ENCODE measurements at places on chromosomes 12 and 14.

GRCh38 chr14:95516554-95517181 is at the start of gene SYNE3:
Gene SYNE3, minus strand, starts transcription at chr14:95516650. Its CDS starts 40,829 bp downstream, at chr14:95475821.
- no peak for DNase-seq

- DNase-seq, result no peak
Observed at GRCh38 chr14:96930526-96930925, 133.3 kb downstream of the VRK1 start.

DNA sequence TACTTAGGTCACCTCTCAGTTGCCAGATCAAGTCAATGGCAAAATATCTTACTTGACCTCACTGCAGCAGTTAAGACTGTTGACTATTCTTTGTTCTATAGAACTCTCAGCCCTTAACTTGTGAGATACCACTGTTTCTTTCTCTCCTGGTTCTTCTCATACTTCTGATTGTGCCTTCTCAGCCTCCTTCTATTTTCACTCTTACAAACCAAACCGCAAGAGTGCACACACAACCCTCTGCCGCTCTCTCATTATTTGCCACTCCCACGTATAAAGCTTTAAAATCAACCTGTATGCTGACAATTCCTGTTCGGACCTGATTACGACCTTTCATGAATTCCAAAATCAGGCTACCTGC is 4.5 kb downstream of the E2F7 start:
- no peak for DNase-seq

GRCh38 chr12:67722296-67722695 is 73.8 kb downstream of the DYRK2 start:
- no peak for DNase-seq

GRCh38 chr12:80120994-80121393 is 21.7 kb downstream of the OTOGL start:
- DNase-seq, result no peak

GRCh38 chr12:76720068-76720467 is 43.8 kb upstream of the ZDHHC17 start:
- DNase-seq, result no peak

DNA sequence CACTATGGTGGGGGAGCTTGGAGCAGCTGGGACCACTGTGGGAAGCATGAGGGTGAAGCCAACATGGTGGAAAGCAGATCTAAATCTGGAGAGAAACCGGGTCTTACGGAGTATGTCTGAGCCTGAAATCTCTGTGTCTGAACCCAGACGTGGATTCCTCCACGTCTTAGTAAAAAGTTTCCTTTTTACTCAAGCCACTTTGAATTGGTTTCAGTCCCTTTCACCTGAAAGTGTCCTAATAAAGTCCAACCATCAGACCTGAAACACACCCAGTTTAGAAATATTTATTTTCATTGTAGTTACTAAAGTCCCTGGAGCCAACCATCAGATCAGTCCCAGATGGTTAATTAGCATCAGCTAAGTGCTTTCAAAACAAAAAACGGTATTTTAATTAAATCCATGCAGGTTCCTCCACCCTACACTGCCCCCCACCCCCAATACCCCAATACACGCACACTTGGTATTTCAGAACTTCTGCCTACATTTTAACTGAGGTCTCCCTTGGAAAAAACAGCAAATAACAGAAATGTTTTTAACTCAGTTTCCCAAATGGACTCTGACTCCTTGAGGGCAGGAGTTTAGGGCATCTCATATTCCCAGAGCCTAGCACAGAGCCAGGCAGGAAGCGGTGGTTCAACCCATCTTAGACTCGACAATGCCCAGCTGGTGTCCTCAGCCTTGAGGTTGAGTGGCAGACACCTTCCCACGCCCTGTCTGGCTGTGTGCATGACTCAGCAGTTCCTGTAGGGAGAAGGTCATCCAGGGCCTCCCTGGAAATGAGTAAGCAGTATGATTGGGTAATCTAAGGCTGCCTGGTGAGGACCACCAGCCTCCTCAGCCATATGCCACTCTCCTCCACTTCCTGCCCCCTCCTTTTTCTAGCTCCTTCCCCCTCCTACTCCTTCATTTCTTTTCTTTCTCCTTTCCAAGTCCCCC is 175.8 kb downstream of the TTC8 start:
- DNase-seq, result peak; percentile 95

DNA sequence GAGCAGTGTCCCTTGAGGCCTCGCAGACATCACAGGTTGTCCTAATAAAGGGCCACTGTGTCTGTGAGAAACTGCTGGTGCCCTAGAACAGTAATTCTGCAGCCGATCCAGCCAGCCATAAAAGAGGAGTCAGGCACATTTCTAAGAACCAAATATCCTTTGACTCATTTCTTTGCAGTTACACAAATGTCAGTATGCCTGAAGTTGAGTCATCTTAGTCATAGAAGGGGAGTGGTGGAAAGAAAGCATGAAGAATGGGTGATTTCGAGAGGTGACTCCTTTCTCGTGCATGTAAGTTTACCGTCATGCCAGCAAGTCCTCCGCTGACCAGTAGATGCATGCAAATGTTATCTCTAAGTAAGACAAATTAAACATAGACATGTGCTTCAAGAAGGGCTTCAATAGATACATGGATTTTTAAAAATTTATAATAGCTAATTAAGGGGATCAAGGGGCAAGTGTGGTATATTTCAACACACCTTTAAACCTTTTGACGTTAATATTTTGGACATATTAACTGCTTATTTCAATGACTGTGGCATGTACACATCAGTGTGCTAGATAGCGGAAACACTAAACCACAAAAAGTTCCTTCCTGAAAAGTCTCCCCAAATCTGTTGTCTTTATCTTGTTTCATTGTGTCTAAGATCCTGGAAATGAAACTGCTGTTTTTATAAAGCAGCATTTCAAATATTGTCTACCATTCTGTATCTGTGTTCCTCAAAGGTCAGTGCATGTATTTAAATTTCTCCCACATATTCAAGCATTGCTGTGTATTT is 497.4 kb downstream of the NPAS3 start:
- DNase-seq, result no peak

- no peak for DNase-seq
Observed at GRCh38 chr14:74526854-74527585, 33.5 kb downstream of the ISCA2 start.

GRCh38 chr12:44347145-44347544 is 511.3 kb downstream of the TMEM117 start:
- DNase-seq, result no peak

DNA sequence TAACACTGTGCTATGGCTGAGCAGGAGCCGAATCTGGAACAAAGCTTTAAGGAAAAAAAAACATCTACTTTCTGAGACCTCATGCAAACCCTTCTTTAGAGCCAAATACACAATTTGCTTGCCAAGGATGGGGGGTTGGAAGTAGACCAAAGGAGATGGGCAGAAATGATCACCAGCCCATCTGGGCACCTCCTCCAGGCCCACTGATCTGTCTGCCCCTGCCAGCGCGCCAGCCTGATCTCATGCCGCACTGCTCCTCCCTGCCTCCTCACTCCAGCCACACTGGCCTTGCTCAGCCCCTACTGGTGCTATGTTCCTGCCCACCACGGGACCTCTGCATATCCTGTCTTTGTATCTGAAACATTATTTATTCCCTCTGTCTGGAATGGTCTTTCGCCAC is 24.8 kb upstream of the RAB35 start:
- no peak for DNase-seq

DNA sequence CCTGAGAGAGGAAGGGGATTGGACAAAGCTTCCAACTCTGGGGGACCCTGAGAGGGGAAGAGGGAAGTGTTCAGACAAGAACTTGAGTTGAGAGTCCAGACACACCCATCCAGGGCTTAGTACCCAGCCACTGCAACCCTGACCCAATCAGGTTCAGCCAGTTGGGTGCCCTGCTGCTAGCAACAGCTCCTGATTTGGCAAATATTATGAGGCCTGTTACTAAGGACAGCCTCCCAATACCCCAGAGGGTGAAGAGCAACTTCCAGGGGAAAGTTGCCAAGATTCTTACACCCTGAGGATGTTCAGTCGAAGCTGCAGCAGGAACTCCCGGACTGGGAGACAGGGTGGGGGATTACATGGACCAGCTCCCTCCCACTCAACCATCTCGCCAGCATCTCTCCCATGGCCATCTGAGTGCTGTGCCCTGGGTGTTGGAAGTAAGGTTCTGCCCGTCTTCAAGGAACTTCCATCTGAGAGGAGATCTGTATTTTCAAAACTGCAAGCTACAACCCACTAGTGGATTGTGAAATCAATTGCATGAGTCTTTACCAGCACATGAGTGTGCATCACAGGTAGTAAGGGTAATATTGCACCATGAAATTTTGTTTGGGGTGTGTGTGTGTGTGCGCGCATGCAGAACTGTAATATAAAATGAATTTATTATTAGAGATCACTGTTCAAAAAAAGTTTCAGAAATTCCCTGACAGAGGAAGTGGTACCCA is 11.5 kb upstream of the KRT78 start:
- no peak for DNase-seq

DNA sequence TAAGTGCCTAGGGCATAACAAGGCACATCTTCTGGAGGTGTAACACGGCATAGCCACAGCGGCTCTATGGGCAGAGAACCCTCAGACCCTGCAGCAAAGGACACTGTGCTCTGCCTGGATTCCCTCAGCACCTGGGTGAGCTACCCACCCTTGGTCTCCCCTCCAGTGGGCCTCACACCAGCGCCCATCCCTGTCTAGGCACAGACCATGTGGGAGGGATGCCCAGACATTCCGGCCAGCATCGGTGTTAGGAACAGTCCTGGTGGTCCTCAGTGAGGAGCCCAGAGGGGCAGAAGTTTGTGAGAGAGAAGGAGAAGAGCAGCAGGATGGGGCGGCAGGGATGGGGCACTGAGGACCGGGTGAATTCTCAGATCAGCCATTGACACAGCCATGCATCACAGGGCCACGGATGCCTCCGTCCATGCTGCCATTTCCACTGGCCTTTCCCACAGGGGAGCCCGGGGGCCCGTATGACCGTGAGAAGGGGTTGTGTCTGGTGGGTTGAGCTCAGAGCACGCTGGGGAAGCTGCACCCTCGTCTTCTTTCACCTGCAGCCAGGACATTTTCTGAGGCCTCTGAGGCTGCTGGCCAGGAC is 282.7 kb upstream of the SFSWAP start:
- no peak for DNase-seq

DNA sequence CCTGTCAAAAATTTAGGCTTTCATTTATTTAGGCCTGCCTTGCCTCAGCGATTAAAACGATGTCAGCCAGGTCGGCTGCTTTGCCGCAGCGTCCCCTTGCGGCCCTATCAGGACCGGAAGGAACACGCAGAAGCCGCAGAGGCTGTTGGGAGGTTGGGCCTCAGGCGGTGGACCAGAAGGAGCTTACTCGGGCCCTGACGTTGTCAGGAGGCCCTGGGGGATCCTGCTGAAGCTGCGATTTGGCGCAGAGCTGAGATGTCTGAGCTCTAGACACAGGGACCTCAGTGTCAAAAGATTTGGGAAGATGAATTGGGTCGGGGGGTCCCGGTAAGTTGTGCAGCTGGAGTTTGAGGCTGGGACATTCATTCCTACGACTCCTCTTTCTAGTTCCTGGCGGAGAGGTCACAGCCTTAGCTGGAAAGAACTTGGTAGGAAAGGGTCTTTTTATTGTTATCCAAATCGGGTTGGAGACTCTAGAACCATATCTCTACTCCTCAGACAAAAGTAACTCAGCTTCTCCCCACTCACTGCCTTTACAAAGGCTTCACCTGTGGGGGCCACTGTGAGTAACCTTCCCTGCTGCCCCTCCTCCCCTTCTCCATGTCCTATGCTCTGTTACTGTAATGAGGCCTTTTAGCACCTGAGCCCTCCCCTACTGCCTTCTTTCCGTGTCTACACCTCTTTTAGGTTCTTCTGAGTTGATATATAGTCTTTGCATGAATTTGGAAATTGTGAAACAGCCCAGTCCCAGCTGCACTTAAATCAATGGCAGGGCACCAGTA is 6.6 kb upstream of the ABCD2 start:
- no peak for DNase-seq

- no peak for DNase-seq
Observed at GRCh38 chr12:109735051-109735521, 21.5 kb downstream of the FAM222A start.

DNA sequence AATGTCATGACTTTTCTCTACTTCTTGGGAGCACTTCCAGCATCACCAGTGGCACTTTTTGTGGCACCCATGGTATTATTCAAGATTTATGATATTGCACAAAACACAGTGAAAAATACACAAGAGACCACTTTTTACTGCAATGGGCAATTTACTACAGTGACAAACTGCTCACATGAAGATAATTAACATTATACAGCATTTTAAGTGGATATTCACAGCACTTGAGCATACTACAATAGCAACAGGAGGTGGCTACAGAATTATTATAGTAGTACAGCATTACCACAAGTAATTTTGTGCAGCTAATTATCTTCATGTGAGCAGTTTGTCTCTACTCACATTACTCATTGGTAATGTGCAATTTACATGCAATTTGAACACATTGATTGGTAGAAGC is 18.3 kb downstream of the IL26 start:
- peak; percentile 27 for DNase-seq

DNA sequence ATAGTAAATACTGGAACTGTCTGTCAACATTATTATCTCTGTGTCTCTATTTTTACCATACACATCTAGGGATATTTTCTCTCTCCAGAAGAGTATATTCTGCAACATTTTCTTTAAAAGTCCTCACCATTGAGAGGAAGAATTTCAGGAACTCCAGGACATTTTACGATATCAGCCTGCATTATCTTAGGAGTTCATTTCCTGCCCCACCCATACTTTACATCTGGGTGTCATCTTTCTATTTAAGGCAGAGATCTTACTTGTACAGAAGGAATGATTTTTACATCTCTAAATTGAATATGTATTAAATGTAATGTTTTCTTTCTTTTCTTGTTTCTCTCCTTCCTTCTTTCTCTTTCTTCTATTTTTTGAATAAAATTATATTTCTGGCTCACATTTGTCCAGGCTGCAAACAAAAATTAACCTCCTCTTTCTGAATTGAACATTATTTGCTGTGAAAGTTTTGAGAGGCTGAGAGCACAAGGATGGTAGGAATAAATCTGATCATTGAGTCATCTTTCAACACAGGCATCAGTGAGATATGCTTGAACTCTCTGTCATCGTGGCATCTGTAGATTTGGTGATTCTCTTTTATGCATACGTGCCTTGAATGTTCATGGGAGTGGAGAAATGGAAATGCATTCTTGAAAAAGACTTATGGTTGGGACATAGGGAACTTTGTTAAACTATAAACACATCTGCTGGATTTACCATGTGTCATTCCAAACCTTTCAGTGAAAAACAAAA is 753.6 kb downstream of the SLC16A7 start:
- DNase-seq, result no peak

Measured in DMS 273 treated with DMSO at 0.1 percent for 48 hours (cell line).